Panc1 (cell line): ENCODE measurements at places on chromosomes 4 and X.

GRCh38 chrX:19373351-19373891, 29.7 kb downstream of the PDHA1 start:
- DNase-seq, result no peak

GRCh38 chrX:40933132-40933705, 152.0 kb upstream of the USP9X start:
- DNase-seq, result no peak

DNA sequence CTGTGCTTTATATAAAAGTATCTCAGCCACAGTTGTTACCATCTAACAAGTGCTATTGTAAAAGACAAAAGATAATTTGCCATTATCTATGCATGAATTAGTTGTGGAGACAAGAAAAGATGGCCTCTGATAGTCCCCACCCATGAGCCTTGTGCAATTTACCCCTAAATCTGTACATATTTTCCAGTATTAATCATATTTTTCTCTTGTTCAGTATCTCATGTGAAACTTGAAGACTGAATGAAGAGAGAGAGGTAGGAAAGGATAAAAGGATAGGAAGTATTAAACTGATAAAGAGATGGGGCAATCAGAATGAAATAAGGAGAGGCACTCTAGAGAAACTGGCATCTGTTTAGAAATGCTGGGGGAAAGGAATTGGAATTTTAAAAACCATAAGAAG, 3.7 kb downstream of the MYOZ2 start:
- DNase-seq, result no peak

- no peak for DNase-seq
These were observed 27.5 kb upstream of the PLCXD1 start for GRCh38 chrX:253451-254297.

DNA sequence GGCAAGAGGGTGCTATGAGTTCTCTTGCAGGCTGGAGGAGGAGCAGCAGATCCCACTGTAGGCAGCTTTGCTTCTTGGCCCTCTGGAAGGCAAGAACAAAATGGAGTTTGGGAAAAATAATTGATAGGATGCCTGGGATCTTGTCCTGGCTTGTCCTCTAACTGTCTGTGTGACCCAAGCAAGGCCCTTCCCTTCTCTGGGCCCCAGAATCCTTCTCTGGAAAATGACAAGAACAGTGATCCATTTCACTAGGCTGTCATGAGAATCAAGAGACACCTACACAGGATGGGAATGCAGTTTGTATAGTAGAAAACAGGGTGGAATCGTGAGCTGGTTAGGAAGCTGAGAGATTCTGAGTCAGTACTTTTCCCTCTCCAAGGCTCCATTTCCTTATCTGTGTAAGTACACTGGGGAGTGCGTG, 133.3 kb downstream of the PJA1 start:
- no peak for DNase-seq
